ENCODE measurements at places on chromosomes 4 and X.

GRCh38 chrX:107701493-107702121, 73.3 kb downstream of the PRPS1 start:
- no peak for DNase-seq

DNA sequence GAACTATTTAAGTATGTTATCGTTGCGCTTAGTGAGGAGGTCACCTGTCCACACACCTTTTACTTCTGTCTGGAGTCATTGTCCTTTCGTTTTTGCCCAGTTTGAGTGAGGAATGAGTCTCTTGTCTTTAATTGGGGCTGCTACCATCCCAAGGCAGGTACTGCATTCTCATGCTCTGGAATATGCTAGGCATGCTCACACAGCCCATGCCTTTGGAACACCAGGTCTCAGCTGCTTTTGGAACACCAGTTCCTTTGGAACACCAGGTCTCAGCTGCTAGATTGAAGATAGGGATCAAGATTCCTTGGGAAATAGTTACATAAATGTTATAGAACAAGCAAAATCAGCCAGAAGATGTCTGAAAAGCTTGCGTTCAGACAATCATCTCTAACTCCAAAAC, 73.1 kb downstream of the AREG start:
- DNase-seq = no peak

GRCh38 chrX:1330605-1331004, 6.0 kb upstream of the IL3RA start:
- DNase-seq = no peak

DNA sequence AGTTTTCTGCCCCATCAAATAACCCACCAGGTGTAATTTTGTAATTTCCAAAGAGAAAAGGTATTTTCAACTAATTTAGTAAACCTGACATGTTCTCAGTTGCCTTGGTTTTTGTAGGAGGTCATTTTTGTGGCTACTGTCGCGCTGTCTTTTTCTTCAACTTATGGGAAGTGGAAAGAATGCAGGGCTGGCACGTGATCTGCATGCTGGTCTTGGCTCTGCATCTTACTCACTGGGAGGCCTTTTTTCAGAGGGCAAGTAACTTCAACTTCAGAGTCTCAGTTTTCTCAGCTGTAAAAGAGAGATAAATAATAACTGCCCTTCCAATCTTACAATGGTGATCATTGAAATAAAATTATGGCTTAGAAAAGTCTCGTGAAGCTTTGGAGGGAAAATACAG, 109.9 kb upstream of the SMIM10 start:
- DNase-seq = no peak

- DNase-seq = no peak
These were observed 6.0 kb upstream of the BCORL1 start for GRCh38 chrX:129976441-129976840.

DNA sequence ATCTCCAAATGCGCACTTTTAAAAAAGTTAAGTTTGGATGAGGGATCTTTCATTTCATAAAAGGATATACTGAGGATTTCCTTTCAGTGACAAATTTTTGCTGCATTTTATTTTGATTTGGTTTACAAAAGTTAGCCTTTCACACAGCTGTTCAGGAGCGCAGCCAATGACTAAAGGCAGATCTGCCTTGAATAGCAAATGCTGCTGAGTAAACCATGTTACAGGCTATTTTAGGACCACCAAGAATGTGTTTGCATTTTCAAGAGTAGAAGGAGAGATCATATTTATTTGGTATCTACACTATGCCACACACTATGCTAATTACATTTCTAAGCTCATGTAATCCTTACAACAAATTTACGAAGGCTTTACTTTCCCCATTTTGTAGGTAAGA, 92.1 kb downstream of the MAMLD1 start:
- no peak for DNase-seq

Data from COLO829 (cell line).